ENCODE measurements at places on chromosomes 4 and X.

DNA sequence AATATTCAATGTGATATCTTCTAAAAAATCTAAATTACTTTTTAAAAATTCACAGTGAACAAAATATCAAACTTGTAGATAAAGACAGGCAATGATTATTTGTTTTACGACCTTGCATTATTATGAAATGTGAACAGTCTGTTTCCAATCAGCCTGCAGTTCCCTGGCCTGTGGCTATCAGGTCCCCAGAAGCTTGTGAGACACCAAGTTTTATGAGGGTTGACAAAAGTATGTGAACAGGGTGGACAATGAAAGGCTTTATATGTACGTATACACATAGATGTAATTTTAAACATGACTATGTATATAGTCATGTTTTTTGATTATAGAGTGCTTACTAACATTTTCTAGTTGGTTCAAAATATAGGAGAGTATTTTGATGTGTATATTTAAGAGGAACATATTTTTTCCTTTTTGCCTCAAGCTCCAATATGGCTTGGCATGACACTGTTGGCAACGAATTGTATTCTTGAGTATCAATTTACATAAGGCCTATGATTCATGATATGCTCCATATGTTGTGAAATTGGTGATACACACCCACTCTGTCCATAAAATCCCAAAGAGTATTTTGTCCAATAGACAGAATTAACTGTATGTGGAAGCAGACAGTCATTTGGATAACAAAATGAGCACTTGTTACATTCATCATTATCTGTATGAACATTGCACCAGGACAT, 55.7 kb downstream of the BTC start:
- DNase-seq, result no peak

DNA sequence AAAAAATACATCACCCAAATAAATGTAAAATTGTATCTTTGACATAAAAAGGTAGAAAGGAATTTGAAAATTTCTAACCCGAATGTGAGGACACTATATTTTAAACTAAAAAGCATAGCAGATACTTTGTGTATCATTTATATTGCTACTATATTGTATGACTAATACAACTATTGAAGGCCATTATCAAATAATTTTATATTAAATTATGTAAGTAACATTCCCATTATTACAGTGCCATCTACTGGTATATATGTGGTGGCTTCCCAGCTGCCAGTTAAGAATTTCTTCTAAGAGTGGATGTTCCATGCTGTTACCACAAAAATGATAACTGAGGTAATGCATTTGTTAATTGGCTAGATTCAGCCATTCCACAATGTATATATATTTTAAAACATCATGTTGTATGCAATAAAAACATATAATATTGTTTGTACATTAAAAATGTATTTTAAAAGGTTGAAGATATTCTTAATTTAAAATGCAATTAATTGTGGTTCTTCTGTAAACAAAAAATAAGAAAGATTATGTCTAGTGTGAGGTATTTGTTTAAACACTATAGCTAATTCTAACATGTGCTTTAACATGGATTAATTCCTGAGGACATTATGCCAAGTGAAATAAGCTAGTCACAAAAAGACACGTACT, 65.3 kb downstream of the EGF start:
- peak; percentile 18 for DNase-seq

- no peak for DNase-seq
Measured at GRCh38 chrX:48573690-48574269, 504 bp upstream of the RBM3 start.

DNA sequence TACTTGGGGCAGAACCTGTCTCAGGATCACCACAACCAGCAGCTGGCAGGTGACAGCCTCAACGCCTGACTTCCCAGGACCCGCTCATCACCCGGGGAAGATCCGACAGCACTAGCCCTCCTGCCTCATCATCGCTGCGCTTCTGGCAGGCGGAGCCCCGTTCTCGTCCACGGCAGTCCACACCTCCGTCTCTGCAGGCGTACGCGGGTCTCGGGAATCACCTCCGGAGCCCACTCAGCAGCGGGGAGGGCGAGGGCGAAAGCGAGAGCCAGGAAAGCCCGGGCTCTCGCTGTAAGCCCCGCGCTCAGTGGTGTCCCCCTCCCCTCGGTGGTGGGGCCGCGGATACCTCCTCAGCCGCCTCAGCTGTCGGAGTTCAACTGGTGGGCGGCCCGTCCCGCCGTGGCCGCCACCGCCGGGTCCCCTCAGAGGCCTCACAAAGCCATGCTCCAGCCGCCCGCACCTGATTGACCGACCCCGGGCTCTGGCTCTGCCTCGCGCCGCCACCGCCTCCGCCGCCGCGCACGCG, 518 bp upstream of the CNKSR2 start:
- no peak for DNase-seq

- no peak for DNase-seq
Measured at GRCh38 chr4:107734120-107734519, 14.1 kb upstream of the PAPSS1 start.

DNA sequence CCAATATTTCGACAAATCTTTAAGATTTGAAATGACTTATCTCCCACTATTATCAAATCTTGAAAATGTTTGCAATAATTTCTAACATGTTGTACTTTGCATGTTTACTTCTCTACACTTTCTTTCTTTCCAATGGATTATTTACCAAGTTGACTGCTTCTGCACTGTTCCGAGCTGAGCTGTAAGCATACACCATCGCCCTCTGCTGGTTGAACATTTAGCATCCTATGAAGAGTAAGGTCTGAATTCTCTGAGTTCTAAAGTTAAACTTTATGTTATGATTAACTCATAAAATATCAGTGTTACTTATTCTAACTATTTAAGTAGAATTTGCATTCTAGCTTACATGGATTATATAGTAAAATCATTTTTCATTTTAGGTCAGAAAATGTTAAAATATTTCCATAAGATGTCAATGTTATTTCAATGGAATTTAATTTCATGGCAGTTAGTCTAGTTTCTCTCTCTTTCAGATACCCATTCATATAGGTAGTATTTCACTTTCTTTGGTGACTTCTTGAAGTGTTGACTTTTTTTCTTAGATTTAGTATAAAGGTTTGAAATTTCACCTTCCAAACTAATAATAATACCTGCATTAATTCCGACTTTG, 137.4 kb downstream of the DKK2 start:
- DNase-seq, result peak; percentile 32

DNA sequence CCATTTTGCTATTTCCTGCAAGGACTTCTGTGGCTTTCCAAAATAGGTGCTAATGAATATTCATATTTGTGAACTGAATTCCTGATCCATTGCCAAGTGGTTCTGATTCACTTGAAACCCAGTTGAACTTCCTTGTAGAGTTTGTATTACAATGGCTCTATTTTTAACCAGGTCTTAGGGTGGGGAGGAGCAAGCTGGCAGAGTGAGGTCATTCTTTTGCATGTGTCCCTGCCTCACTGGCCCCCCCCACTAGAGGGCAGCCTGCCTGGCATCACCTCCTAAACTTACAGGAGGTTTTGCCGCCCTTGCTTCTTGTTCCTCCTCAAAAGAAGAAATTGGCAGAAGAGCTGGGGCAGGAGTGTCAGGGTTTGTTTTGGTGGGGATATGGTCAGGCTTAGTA, 10.5 kb downstream of the PTTG2 start:
- peak; percentile 47 for DNase-seq

DNA sequence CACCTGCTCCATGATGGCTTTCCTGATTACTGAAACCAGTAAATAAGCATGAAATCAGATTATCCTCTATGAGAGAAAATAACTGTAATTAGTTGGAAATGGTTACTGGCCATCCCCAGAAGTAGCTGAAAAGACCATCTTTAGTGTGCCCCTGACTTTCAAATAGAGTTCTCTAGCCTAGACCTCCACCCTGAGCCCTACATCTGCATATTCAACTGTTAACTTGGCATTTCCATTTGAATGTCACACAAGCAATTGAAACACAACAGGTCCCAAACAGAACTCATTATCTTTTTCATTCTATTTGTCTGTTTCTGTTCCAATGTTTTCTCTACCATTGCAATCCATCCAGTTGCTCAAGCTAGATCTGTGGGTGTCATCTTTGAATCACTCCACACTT, 952.3 kb downstream of the RPA4 start:
- DNase-seq, result no peak

GRCh38 chrX:77162777-77163176, 284.4 kb upstream of the FGF16 start:
- DNase-seq, result peak; percentile 43

DNA sequence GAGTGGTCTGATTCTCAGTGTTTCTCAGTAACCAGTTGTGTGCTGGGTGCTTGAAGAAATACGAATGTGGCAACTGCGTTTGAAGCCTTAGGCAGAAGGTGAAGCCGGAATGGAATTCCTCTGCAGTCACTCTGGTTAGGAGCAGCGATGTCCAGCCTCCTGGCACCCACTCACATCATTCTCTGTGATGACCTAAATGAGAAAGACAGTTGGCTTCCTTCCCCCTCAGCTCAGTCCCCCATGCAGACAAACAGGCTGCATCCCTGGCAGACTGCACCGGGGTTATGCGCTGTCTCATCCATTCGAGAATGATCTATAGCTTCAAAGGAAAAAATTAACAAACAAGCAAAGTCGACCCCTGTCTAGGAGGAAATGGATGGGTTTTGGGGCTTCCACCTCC, 170.1 kb upstream of the SCML1 start:
- DNase-seq, result no peak

DNA sequence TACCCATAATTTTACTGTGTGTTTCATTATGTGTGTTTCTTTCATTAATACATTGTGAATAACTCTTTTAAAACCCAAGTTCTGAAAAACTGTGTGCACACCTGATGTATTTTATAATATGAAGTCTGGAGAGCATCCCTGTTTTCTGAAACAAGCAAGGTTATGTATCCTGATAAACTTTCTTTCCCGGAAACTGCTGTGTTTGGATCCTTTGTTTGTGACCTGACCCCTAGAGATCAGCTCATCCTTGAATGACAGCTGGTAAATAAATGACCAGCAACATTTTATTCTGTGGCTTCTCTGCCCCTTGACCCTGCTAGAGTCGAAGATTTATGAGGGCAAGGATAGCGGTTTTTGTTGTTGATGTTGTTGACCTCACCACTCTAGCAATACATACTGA, 535.6 kb upstream of the ZFP42 start:
- no peak for DNase-seq

DNA sequence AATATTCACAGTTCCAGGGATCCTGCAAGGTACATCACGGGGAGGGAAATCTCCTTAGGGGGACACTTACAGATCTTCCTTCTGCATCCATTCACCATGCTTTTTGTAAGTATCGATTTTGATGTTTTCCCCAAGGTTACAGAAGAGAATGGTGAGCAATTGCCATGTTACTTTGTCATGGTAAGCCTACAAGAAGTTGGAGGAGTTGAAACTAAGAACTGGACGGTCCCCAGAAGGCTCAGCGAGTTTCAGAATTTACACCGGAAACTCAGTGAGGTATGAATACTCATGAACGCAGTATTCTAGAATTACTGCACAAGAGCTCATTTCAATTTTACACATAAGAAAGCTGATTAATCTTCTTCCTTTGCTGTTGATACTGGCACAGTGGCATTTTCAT, 53.9 kb downstream of the LRP2BP start:
- DNase-seq, result no peak

DNA sequence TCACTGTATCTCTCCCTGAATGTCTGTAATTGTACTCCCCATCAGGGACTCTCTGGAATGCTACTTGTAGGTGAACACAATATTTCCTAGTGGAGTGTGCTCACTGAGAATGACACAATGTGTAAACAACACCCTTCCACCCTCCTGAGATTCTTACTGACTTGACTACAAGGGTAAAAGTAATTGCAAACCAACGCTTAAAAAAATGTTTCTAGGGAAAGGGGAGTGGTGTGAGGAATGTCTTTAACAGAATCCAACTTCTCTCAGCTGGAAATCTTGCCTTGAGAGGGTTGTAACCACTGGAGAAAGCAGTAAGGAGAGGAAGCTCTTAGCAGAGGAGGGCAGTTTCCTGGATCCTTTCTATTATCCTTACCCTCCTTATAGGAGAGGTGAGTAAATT, 5.1 kb upstream of the RAPGEF2 start:
- DNase-seq, result no peak

DNA sequence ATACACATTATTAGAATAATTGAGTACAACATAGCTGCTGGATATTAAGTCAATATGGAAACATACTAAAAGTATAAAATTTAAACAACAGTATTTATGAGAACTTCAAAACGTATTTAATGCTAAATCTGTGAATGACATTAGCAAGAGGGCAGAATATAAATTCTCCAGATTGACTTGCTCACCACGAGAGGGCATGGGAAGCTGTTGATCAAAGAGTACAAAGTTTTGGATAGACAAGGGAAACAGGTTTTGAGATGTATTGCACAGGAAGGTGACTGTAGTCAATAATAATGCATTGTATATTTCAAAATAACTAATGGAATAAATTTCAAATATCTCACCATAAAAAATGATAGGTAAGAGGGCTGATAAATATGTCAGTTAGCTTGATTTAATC, 768.2 kb downstream of the CENPC start:
- no peak for DNase-seq

DNA sequence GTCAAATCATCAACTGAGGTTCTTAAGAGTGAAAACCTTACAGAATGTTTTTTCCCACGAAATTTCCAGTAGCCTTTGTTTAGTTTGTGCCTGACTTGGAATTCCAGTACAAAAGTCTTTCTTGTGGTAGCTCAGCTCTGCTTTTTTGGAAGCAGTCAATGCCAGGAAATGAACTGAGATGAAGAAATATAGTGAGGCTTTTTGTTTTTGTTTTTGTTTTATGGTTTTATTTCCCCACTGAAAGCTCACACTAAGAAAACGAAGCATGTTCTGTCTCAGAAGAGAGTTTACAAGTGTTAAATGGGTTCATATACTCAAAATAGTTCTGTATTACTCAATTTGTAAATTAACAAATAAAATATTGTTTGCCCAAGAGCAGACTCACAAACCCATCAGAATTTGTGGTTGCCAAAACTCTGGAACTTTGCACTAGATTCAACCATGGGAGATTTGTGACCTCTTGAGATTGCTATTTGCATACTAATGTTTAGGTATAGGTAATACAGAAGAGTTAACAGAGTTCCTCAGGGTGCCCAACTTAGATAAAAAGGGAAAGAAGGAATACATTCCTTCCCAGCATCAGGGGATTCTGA, 1060.8 kb downstream of the FAT4 start:
- DNase-seq, result no peak

- DNase-seq, result no peak
Measured at GRCh38 chr4:99079625-99080295, 8.8 kb downstream of the ADH5 start.

DNA sequence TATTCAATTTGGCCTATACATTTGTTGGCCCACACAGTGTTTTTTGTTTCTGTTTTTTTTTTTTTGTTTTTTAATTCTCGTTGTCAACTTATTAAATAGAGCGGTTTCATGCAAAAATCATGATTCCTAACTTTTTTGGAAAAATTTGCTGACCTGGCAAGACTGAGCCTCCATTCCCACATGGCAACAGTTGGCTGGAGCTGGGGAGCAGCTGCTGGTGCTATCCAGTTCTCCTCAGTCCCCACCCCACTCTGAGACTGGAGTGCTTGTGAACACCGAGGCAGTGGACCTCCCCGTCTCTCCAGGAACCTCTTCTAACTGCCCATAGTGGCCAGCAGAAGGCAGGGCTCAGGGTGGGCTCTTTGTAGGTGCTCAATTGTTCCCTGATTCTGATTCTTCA, 95.7 kb upstream of the OTUD4 start:
- no peak for DNase-seq

- no peak for DNase-seq
Measured at GRCh38 chr4:16674082-16674481, 224.4 kb downstream of the LDB2 start.

GRCh38 chr4:176054942-176055341, 10.7 kb upstream of the WDR17 start:
- no peak for DNase-seq

GRCh38 chr4:177155454-177155853, 154.2 kb upstream of the NEIL3 start:
- no peak for DNase-seq

Data from HepG2 (cell line).